GM12878 (cell line): ENCODE measurements at places on chromosomes 2 and 18.
A peak's percentile ranks its signal among the peaks of the same experiment; 100 is the strongest.

GRCh38 chr18:75238786-75239185 lies 28.2 kb downstream of the TSHZ1 start:
- H3K36me3 ChIP-seq: no peaks in the 10 kb centered on the region
- no peaks in the 10 kb centered on the region for H3K27me3 ChIP-seq
- DNase-seq: no peak
- no peaks in the 10 kb centered on the region for H3K4me1 ChIP-seq

DNA sequence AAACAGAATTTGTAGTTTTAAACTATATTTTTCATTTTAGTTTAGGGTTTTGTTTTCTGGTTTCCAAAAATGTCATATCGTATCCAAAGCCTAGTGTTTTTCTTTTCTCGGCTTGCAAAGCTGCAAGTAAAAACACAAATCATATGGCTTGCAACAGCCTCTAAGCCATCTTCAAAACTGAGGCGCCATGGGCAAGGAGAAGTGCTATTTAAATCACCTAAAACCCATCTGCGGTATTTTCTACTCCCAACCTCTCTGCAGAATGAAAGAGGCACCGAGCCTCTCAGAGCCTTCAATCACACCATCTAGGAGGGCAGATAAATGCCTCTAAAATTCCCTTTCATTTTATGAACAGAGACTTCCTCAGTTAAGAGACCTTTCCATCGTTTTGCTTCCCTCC lies 25.2 kb downstream of the FECH start:
- no peaks in the 10 kb centered on the region for H3K36me3 ChIP-seq
- DNase-seq: no peak
- H3K27me3 ChIP-seq: no peaks in the 10 kb centered on the region
- H3K27ac ChIP-seq: no peak overlapping the region
- H3K4me3 ChIP-seq: no peak overlapping the region

- H3K4me3 ChIP-seq: no peak overlapping the region
- H3K4me1 ChIP-seq: peaks cover 4% of the 10 kb centered on the region
- DNase-seq: no peak
Measured at GRCh38 chr2:204115137-204116056, 178.8 kb downstream of the ICOS start.

DNA sequence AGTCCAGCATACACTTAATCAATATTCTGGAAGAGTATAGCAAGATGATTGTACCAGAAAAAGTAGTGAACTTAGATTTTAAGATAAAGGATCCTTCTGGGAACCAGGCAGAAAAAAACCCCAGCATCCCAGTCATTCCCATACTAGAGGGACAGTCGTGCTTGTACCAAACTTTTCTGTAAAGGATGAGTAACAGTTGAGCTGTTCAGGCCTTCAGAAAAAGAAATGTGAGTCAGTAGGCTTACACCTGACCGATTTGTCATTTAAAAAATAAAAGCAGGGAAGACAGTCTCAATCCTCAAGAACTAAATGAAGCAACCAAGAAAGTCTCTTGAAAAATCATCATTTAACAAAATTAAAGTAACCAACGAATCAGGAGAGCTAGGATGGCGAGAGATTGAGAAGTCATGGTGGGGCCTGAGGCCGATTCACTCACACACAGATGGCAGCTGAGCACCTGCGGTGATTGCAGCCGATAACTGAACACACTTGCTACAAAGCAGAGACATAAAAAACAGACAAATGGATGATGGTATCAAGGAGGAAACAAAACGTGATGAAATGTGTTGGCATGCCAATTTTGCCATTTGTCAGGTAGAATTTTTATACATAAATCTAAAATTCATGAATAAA lies 170.0 kb upstream of the ALKAL2 start:
- no peak overlapping the region for H3K4me3 ChIP-seq
- H3K27me3 ChIP-seq: no peaks in the 10 kb centered on the region
- no peaks in the 10 kb centered on the region for H3K4me1 ChIP-seq
- no peaks in the 10 kb centered on the region for H3K36me3 ChIP-seq
- no peak for DNase-seq

- no peaks in the 10 kb centered on the region for H3K27me3 ChIP-seq
- peaks cover 2% of the 10 kb centered on the region for H3K4me1 ChIP-seq
- H3K36me3 ChIP-seq: peaks cover 4% of the 10 kb centered on the region
Measured at GRCh38 chr18:69890558-69890957, 57.1 kb downstream of the CD226 start.

- H3K36me3 ChIP-seq: no peaks in the 10 kb centered on the region
- no peak overlapping the region for H3K4me3 ChIP-seq
- no peaks in the 10 kb centered on the region for H3K27me3 ChIP-seq
- DNase-seq: no peak
- H3K27ac ChIP-seq: no peak overlapping the region
Measured at GRCh38 chr2:239908744-239909143, 116.4 kb downstream of the NDUFA10 start.

DNA sequence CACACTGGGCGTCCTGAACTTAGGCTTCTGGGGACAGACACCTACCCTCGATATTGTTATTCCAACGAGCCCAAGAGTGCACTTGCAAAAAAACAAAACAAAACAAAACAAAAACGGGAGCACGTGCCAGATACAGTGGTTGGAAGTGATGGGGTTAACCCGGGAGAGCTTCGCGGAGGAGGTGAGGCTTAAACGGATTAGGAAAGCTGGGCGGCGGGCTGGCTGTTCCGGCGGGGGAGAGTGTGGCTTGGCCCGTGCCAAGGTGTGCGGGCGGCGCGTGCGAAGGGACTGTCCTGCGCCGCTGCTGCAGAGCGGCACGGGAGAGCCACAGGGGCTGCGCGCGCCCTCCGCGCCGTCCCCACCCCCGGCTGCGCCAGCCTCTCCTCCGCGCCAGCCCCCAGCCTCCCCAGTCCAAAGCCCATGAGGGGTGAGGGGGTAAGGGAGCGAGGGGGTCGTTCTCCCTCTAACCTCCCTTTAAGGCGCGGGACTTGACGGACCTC lies 1.5 kb upstream of the SLC30A3 start:
- H3K4me3 ChIP-seq: peak overlapping the region; percentile 76
- H3K27ac ChIP-seq: no peak overlapping the region
- DNase-seq: no peak
- no peaks in the 10 kb centered on the region for H3K36me3 ChIP-seq
- H3K27me3 ChIP-seq: peaks cover 24% of the 10 kb centered on the region
- H3K4me1 ChIP-seq: peaks cover 18% of the 10 kb centered on the region

GRCh38 chr2:30711646-30712085 lies 95.6 kb downstream of the CAPN13 start:
- peaks cover 13% of the 10 kb centered on the region for H3K4me1 ChIP-seq
- no peaks in the 10 kb centered on the region for H3K36me3 ChIP-seq
- H3K27me3 ChIP-seq: no peaks in the 10 kb centered on the region
- peak; percentile 59 for DNase-seq
- no peak overlapping the region for H3K27ac ChIP-seq

GRCh38 chr2:51789918-51790317 lies 758.0 kb upstream of the NRXN1 start:
- H3K4me1 ChIP-seq: no peaks in the 10 kb centered on the region
- no peaks in the 10 kb centered on the region for H3K27me3 ChIP-seq
- DNase-seq: no peak
- no peak overlapping the region for H3K27ac ChIP-seq
- no peaks in the 10 kb centered on the region for H3K36me3 ChIP-seq

DNA sequence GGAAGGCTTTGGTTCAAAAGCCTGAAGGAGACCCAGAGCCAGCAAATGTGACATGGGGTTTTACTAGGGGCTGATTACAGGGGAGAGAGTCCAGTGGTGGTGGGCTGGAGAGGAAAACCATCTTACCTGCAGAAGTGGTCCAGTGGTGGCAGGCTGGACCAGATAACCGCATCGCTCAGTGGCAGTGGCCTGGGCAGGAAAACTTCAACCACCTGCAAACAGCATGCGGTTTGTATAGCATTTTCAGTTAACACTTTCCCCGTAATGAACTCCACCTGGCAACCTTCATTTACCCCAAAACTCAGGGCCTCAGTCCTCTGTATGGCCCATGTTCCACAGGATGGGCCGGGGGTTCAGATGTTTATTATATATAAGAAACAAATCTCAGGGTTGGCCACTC lies 114.4 kb downstream of the LRRTM1 start:
- no peak for DNase-seq
- H3K36me3 ChIP-seq: no peaks in the 10 kb centered on the region
- no peak overlapping the region for H3K4me3 ChIP-seq
- H3K27ac ChIP-seq: no peak overlapping the region
- no peaks in the 10 kb centered on the region for H3K4me1 ChIP-seq

DNA sequence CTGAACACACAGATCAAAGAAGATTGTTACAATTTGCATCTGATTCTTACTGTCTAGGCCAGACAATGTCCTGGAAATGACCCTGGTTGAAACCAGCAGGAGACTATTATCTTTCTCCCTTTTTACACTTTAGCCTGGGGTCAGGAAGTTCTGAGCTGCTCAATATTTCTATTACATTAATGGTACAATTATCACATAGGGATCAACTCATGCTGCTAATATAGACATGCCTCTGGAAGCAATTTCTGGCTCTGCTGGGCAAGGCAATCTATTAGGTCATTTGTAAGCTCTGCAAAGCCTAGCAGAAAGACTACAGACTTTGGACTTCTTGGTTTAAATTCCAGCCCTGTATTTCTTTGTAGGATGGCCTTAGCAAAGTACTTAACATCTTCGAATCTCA lies 205.3 kb downstream of the LRP1B start:
- H3K27me3 ChIP-seq: no peaks in the 10 kb centered on the region
- H3K27ac ChIP-seq: no peak overlapping the region
- no peaks in the 10 kb centered on the region for H3K4me1 ChIP-seq
- DNase-seq: no peak
- no peaks in the 10 kb centered on the region for H3K36me3 ChIP-seq

DNA sequence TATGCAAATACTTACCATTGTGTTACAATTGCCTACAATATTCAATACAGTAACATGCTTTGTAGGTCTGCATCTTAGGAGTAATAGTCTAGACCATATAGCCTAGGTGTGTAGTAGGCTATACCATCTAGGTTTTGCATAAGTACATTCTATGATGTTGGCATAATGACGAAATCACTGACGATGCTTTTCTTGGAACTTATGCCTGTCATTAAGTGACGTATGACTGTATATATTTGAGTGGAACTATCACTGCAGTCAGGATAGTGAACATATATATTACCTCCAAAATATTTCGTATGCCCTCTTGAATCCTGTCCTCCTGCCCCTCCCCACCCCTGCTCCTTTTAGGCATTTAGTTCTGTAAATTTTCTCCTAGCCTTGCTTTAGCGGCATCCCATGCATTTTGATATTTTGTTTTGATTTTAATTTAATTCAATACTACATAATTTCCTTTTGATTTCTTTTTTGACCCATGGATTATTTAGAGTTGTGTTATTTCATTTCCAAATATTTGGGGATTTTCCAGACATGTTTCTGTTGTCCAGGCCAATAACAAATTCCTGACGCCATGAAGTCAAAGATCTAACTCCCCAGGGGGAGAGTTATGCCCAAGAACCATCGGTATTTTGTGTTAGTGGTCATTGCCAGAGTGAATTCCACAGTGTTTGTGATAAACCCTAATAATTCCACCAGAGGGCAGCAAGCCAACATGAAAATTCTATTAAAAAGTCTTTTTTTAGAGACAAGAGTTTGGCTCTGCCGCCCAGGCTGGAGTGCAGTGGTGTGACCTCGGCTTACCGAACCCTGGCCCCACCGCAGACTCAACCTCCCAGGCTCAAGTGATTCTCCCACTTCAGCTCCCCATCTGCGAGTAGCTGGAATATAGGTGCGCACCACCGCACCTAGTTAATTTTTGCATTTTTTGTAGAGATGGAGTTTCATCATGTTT lies 24.2 kb upstream of the CASP8 start:
- no peak overlapping the region for H3K27ac ChIP-seq
- peaks cover 10% of the 10 kb centered on the region for H3K4me1 ChIP-seq
- no peak for DNase-seq
- peaks cover 5% of the 10 kb centered on the region for H3K36me3 ChIP-seq
- H3K4me3 ChIP-seq: peak overlapping the region; percentile 96
